ENCODE measurements at places on chromosomes 4 and X. TPM values are rescaled to one million over a fixed set of nuclear protein-coding genes. Genes with fewer than 3 reads are reported as not detected.

The CLNK gene
- polyA plus RNA-seq = not detected

The DIAPH2 gene
- 3.6 TPM for polyA plus RNA-seq

The BGN gene
- polyA plus RNA-seq = 298 TPM

The GATA1 gene
- not detected for polyA plus RNA-seq

The PAGE1 gene
- polyA plus RNA-seq = not detected

The FOXR2 gene
- not detected for polyA plus RNA-seq

DNA sequence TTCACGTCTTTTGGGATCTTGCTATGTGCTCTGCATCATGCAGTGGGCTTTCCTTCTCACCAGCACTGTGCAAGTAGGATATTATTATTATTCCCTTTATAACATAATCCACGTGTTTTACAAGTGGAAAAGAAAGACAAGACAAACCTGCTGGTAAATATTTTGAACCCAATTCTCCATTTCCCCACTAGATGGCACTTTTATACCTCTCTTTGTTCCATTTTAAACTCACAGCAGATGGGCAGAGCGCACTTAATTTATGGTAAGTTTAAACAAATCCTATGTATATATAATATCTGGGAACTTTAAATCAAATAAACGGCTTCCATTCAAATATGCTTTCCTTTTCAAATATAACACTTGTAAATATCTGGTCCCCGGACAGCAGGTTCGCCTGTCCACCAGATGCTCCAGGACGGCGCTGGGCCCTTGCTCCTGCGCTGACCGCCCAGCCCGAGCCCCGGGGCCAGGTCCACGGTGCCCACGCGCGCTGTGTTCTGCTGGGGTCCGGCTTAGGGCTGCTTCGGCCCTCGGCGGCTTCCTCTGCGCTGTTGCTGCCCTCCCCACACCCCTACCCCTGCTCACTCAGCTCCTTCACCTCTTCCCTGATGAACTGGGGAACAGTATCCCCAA, 31.1 kb downstream of the F11 start:
- DNase-seq = peak; percentile 70
- no peaks in the 10 kb centered on the region for H3K36me3 ChIP-seq
- no peaks in the 10 kb centered on the region for H3K4me1 ChIP-seq
- no peak overlapping the region for H3K4me3 ChIP-seq
- H3K27ac ChIP-seq = no peak overlapping the region
- peaks cover 1% of the 10 kb centered on the region for H3K27me3 ChIP-seq

DNA sequence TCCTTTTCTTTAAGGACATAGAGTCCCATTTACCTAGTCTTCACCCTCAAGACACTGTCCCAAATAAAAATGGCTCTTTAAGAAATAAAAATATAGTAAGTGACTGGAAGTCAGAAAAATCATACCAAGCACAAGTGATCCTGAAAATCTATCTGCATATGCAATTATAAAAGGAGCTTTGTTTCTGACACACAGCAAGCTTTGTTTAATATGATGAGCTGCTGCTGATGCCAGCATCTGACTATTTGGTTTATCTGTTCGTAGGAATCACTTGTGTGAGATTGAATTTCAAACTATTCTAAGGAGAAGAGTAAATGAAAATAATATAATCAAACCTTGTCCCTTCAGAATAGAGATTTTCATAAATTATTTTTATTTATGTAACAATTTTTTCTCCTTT, 332.4 kb downstream of the PCDH7 start:
- no peak for DNase-seq
- H3K4me3 ChIP-seq = no peak overlapping the region

GRCh38 chr4:17807446-17807845, 3.1 kb downstream of the DCAF16 start:
- H3K27me3 ChIP-seq = no peaks in the 10 kb centered on the region
- peak overlapping the region; percentile 28 for H3K27ac ChIP-seq
- peak overlapping the region; percentile 34 for H3K4me3 ChIP-seq
- DNase-seq = peak; percentile 8
- peaks cover 19% of the 10 kb centered on the region for H3K36me3 ChIP-seq
